NCI-H1694 (cell line): ENCODE measurements at places on chromosomes 3 and 15.
A peak's percentile ranks its signal among the peaks of the same experiment; 100 is the strongest.

GRCh38 chr3:51706788-51707731, at the start of gene GRM2:
TSS of gene GRM2 (plus strand) at chr3:51707068. CDS start at chr3:51708984, 1,916 bp downstream.
- no peak for DNase-seq

GRCh38 chr3:122843604-122844003, 48.7 kb downstream of the SLC49A4 start:
- DNase-seq = no peak

DNA sequence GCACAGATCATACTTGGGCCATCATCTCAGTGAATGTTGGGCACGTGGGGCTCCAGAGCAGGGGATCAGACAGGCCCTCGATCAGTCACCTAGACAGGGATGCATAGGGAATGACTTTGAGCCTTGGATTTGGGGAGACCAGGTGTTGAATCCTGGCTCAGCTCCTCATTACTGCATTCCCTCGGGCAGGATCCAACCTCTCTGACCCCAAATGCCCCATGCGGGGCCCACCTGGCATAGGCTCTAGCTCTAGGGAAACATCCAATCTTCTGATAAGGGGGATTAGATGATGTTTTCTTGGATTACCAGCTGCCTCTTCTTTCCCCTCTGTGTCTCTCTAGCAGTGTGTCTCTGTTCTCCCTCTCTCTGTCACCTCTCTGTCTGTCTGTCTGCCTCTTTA, 22.7 kb downstream of the LOXL1 start:
- no peak for DNase-seq

GRCh38 chr3:100339786-100340185, 5.2 kb downstream of the NIT2 start:
- no peak for DNase-seq

GRCh38 chr15:92411256-92411655, 17.6 kb downstream of the ST8SIA2 start:
- DNase-seq = no peak

- DNase-seq = no peak
Observed at GRCh38 chr3:192062186-192062585, 601.2 kb downstream of the PYDC2 start.

DNA sequence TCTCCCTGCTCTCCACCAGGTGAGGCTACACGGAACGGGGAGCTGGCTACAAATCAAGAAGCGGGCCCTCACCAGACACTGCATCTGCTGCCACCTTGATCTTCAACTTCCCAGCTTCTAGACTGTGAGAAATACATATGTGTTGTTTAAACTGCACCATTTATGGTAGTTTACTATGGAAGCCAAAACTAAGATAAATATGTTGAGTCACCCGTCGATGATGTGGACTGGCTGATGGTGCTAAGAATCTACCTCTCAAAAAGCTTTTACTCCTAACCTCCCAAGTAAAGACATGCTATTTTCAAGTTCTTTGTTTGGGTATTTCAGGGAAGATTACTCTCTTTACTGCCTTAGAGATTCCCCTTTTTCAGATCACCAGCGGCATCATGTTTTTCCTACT, 110.9 kb downstream of the VGLL3 start:
- DNase-seq = no peak

- DNase-seq = no peak
Observed at GRCh38 chr3:114847564-114847963, 299.5 kb downstream of the ZBTB20 start.

GRCh38 chr3:59256230-59256629, 206.4 kb upstream of the CFAP20DC start:
- no peak for DNase-seq

DNA sequence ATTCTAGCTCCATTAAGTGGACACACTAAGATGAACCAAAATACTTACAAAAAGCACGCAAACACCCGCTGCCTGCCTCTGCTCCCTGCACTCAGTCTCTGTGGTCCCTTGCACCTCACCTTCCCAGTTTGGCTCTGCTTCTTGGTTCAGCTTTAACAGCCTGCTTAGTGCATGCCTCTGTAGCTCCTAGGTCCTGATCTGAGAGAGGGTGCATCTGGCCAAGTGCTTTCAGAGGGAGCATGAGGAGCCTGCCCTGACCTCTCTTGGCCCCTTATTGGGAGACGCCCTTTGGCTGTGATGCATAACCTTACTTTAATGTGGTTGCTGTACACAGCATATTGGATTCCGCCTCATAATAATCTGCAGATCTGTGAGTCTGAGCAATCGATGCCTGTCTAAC, 21.2 kb upstream of the ATP10A start:
- no peak for DNase-seq

DNA sequence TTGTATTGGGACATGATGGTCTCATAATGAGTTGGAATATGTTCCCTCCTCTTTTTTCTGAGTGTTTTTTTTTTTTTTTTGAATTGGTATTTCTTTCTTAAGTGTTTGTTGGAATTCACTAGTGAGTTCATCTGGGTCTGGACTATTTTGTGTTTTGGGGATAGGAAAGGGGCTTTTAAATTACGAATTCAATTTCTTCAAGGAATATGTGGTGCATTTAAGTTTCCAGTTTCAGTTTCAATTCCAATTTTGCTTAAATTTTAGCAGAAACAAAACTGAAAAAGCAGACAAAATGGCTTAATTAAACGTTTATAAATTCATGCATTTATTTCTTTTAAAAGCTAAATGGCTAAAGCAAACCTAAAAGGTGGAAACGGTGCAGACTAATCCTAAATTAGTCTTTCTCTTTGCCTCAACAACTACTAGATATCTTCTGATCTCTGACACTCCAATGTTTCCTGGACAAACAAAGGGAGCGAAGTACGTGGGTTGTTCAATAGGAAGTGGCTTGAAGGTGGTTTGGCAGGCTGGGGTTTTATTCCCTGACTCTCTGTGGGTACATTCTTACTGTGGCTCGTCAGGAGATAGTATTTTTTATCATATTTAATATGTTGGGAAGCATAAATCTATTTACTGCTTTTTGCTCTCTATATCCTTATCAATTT, 50.0 kb upstream of the CORO2B start:
- DNase-seq = no peak

DNA sequence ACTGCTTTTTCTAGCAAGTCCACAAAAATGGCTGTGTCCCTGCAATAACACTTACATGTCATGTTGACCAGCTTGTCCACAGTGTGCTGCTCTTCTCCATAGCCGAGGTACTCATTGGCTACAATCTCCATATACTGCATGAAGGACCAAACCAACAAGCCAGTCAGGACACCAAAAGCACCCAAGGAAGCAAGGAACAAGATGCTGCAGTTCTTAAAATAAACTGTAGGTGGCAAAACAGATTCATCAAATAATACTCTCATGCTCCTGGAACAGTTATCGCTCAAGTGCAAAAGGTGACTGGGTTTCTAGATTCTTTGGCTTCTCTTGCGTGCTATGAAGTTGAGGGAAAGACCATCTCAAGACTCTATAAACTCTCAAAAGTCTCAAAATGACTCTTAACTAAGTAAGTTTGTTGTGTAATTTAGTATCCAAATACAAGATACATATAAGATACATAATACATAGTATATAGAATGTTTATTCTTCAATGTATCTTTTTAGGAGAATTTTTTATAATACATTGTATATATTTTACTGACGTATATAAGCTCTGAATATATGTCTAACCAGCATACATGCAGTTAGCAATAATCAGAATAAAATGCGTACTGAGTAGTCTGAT, 57.0 kb downstream of the NEK10 start:
- peak; percentile 9 for DNase-seq
